CD4-positive, alpha-beta T cell treated with Interleukin-10 for 1 hour (primary cell): ENCODE measurements at places on chromosomes 5 and 9.

DNA sequence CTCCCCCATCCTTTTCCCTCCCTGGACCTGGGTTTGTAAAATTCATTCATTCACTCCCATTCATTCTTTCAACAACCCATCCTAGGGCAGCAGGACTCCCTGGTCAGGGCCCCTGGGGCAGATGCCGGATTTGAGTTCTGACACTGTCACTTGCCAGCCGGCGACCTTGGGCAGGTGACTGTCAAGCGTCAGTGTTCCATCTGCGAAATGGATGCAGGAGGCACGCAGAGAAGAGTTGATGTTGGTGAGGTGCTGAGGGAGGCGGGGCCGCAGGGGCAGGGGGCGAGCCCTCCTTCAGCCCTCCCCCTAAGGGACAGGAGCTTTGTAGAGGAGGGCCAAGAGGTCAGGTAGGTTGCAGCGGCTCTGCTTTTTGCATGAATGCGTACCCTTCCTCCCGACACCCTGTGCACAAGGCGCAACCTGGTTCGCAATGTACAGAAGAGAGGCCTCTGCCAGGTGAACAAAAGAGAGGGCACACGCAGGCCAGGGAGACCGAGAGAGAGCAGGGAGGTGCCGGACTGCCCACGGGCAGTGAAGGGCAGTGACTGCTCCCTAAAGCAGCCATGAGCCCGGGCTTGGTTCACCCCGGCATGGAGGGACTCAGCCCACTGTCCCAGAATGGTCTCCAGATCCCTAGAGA, 128.1 kb downstream of the BARX1 start:
- no peak for DNase-seq

DNA sequence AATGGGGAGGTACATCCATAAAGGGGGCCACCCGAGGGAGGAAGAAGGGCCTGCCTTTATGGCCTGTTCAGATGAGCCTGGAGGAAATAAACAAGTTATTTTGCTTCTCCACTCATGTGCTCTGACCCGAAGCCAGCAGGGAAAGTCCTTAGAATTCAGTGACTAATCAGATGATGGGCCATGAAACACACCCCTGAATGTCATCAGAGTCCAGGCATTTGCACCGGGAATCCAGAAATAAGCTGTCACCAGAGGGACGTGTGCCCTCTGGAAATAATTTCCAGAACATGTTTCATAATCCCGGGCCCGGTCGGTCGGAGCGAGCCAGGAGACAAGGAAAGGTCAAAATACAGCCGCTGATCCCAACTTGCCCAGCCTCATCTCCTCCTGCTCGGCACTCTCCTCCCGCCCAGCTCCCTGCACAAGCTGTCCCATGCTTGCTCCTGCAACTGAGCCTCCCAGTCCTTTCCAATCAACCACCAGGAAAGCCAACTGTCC, 73.6 kb upstream of the ZNF622 start:
- no peak for DNase-seq

DNA sequence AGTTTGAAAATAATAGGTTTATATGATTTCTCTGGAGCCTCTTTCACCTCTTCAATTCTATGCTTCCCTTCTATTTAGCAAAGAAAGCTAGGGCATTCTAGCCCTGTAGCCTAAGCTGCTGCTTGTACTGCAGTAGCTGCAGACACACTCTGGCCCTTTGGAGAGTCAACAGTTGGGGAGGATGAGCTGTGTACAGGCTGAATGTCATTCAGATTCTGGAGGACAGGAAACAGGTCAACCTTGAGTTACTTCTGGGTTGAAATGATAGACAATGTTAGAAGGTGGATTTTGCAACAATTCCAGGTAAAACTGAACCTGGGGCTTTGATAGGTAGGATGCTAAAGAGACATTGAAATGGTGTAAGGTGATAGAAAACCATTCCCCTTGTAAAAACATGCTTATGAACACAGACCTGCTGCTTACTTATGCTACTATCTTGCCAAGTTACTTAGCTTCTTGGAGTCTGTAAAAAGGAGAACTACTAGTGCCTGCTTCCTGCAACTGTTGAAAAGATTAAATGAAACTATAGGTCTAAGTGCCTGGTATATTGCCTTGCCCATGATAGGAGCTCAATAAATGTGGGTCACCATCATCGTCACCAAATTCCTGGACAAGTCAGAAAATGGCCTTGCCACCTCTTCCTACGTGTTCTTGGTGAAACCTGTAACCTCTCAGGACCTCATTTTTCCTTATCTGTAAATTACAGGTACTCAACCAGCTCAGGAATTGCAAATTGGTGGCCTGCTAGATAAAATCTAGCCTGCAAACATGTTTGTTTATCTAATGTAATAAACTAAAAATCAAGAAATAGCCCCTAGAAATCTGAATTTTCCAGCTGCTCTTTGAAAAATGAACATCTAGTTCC, 83.7 kb downstream of the GALNT10 start:
- no peak for DNase-seq

GRCh38 chr9:107863396-107863795, 373.8 kb upstream of the KLF4 start:
- DNase-seq = no peak

- DNase-seq = peak; percentile 79
These were observed at the start of gene SLCO4C1 for GRCh38 chr5:102296178-102296817. Gene SLCO4C1, minus strand, starts transcription at chr5:102296284. Its CDS starts 22 bp downstream, at chr5:102296262.

DNA sequence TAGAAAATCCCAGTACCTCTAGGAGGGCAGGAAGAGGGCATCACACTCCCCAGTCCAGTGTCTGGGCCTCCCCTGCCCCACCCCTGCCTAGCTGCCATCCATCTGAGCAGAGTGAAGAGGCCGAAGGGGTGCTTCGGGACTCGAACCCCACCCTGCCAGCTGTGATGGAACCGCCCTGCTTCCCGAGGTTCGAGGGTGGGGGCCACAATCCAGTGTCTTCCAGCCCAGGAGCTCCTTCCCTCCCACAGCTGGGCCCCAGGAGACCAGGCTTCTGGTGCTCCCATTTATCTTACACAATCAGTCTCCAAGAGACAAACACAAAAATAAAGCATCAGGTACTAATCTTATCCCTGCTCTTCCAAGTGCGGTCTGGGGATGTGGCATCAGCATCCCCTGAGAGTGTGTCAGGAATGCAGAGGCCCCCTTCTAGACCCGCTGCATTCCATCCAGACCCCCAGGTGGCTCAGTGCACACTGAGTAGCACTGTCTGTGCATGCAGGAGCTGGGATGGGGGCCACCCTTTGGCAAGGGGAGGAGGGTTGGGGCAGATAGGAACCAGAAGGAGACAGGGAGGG, 122.8 kb upstream of the TBC1D2 start:
- no peak for DNase-seq

DNA sequence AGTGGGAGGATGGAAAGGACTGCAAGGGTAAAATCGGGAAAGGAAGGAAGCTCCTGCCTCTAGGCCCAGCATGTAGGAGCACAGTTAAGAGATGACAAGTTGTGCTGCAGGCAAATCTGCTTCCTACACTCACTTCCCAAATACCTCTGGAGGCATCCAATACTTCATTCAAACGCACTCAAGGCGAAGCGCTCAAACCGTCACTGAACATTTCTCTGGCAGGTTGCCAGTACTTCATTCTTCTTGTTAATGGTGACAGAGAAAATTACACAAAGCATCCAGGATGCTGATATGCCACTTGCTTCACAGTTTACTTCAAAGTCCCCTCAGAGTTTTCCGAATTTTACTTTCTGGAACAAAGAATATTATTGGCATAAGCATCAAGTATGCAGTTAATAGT, 59.8 kb downstream of the NREP start:
- DNase-seq = no peak

GRCh38 chr9:125758986-125759763, 12.0 kb downstream of the PBX3 start:
- peak; percentile 3 for DNase-seq

DNA sequence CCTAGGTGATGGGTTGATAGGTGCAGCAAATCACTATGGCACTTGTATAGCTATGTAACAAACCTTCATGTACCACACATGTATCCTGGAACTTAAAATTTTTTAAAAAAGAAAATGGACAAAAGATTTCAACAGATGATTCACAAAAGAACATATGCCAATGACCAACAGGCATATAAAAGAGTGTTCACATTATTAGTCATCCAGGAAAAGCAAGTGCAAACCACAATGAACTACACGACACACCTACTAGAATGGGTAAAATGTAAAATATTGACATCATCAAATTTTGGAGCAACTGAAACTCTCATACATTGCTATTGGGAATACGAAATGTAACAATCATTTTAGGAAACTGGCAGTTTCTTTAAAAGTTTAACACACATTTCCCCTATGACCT, 109.9 kb downstream of the YIPF5 start:
- DNase-seq = no peak
